Central memory CD4-positive, alpha-beta T cell (primary cell): ENCODE measurements at places on chromosomes 7 and 10.

GRCh38 chr7:44891372-44891771, 6.0 kb upstream of the PURB start:
- DNase-seq: peak; percentile 62

- DNase-seq: no peak
Measured at GRCh38 chr7:47241112-47242065, 340.5 kb downstream of the TNS3 start.

GRCh38 chr7:117225536-117225935, 97.3 kb downstream of the WNT2 start:
- DNase-seq: no peak

DNA sequence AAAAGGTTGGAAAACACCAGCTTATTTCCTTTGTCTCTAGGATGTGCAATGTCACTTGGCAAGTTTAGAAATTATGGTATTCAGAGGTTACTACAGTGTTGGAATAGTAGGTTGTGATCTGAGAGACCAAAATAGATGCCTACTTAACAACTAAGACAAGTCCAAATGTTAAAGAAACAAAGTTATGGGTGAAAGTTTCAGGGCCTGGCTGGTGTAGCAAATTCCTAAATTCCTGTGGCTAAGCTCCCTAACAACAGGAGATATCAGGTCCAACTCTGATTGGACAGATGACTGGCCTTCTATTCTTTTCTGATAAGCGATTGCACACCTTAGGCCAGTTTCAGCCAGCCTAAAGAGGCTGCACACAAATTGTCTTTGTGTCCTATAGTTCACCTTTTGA, 873.5 kb downstream of the REEP3 start:
- no peak for DNase-seq

DNA sequence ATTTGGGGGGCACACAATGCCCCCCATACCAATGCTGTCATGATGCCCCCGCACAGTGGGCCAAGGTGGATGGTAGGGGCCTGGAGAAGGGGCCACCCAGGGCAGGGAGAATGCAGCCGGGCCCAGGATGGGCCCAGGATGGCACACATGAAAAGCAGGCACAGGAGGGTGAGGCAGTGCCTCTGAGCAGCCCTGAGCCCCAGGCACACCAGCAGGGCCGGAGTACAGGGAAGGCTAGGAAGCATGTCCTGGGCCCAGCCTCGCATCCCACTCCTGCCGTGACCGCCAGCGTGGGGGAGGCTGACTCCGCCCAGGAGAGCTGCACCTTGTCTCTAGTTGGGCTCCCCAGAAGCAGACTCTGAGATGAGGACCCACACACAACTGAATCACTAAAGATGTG, 59.3 kb upstream of the TMEM72 start:
- DNase-seq: no peak

- DNase-seq: no peak
Measured at GRCh38 chr7:151809146-151809863, 67.6 kb downstream of the PRKAG2 start.

DNA sequence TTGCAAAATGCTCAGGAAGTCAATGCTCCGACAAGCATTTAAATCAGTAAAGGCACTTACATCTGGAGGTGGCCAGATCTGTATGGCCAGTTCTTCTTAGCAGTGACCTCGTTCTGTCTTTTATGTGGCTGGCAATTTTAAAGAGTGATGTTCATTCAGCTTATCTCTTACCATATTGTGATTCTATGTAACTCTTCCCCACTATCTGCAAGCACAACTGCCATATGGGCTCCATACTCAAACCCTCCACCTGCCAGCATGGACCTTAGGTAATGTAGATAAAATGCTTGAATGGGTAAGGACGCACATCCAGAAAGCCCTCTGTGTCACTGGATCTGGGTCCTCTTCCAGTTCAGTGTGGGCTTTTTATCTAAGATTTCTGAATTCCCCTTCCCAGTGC, 42.4 kb upstream of the STK17A start:
- no peak for DNase-seq

DNA sequence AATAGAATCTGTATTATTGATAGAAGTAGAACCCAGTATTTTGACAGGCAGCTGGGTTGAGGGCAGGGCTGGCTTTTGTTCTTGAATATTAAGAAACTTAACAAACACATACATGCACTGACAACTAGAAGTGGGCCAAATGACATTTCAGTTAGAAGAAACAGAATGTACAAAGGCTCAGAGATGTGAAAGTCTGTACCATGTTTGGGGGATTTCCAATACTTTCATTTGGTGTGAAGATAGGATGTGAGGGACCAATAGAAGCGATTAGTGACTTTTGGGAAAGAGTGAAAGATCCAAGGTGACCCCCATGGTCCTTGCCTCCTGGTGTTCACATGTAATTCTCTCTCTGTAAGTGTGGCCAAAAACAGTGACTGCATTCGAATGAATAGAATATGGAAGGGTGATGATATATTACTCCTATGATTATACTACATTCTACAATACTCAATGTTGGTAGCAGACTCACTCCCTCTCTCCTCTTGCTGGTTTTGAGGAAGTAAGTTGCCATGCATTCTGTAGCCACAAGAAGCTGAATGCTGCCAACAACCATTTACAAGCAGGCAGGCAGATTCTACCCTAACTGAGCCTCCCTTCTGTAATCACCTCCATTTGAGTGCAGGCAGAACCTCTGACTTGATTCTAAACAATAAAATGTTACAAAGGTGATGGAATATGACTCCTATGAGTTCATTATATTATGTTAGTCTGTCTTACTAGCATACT, 151.4 kb downstream of the TMEM168 start:
- DNase-seq: no peak

DNA sequence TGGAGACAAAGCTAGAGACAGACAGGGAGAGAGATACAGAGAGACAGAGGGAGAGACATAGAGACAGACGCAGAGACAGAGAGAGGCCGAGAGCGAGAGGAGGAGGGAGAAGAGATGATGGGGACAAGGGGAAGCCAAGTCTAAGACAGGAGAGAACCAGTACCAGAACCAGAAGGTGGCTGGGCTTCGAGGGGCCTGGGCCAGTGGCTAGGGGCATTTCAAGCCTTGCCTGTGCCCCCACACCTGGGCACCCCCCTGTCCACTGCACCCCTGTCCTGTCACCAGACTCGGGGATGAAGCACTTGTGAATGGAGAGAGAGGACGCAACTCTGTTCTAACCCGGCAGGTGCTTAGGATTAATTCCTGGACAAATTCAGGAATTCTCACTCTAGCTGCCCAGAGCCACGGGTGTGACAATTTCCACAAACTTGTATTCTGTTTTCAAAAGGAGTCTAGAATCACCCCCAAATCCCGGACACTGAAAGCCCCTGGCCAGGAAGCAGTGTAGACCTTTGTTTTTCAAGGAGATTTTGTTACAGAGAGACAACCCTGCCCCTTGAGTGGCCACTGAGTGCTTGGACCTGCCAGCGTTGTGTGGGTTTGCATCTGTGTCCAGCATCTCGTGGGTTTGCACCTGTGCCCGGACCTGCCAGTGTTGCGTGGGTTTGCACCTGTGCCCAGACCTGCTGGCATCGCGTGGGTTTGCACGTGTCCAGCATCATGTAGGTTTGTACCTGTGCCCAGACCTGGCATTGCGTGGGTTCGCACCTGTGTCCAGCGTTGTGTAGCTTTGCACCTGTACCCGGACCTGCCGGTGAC, 157.3 kb downstream of the WDR37 start:
- no peak for DNase-seq

GRCh38 chr10:7401782-7402181, 9.1 kb downstream of the SFMBT2 start:
- DNase-seq: no peak

DNA sequence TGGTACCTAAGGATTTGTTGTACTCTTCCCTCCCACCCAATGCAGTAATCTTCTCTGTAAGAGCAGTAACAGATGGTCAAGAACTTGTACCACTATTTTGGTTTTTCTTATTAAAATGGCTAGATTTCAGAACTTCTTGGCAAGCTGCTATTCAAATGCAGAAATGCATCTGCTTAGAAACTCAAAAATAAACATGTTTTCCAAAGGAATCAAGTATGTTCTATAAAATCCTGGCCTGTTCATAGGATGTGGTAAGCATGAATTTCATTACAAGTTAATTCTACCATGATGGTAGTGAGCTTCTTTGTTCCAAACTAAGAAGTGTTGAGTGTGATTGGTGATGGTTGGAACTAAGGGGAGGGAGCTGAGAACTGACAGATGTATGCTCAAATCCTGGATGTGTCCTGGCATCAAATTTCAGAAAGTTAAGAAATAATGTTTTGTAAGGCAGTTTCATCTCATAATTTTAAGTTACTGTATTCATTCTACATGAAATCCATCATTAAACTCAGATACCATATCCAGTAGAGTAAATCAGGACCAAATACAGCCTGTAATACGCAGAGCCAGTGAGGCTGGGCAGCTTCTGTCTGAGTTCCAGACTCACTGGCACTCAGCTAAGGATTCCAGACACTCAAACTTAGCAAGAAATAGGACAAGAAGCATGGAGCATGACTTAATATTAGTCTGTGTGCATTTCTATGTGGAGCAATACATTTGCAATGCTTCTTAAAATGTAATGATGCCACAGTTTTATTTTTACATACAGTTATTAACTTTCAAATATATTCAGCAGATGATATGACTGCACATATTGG, 119.6 kb downstream of the TES start:
- DNase-seq: no peak

DNA sequence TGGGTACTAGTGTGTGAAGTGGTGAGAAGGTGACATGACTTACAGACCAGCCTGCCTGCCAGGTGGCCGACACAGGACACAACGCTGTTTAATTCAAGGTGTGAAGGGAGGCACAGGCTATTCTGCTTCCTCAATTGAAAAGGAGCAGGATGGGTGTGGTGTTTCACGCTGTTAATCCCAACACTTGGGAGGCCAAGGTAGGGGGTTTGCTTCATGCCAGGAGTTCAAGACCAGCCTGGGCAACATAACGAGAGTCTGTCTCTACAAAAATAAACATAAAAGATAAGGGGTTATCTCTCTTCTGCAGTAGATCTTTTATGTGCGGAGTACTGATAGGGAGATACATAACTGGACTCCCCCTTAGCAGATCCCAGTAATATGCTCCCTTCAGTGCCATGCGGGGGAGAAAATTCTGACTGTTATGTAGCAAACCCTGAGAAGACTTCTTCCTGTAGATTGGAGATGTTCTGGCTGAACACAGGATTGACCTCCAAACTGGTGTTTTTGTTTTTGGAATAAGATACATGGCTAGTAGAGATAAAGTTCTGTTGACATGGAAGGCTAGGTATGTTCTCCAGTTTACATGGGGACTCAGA, 63.2 kb downstream of the CCNY start:
- DNase-seq: no peak

DNA sequence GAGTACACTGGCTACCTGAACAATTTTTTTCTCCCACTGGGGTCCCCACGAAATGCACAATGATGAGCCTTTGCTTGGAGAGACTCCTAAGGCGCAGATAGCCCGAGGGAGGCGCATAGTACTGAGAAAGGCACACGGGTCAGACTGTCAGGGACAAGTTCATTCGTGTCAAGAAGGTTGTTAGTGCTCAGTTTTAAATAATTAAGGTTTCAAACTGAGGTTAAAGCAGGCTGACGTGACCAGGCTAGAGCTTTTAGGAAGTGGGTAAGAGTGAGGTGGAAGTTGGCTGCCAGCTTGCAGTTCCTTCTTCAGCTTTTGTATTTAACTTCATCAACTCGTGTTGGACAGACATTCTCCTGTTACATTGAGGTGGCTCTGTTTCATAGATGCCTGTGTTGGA, 31.6 kb downstream of the RBM33 start:
- DNase-seq: no peak

DNA sequence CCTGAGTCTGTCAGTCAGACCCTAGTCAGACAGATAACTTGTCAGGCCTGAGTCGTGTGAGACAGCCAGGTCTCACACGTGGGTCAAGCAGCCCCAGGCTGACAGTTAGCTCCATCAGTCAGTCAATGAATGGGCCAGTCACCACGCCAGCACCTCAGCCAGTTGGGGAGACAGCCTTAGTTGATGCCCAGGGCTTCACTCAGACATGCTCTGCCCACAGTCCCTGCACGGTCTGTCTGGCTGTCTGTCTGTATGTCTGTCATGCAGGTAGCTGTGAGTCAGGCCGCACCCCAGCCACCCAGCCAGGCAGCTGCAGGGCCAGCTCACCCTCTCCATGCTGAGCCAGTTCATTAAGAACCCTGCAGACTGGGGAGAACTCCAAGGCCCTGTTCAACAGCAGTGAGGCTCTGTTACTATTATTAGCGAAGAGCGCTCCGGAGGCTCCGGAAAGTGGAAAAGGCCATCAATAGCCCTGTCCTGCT, 141.1 kb upstream of the PCBD1 start:
- DNase-seq: no peak

DNA sequence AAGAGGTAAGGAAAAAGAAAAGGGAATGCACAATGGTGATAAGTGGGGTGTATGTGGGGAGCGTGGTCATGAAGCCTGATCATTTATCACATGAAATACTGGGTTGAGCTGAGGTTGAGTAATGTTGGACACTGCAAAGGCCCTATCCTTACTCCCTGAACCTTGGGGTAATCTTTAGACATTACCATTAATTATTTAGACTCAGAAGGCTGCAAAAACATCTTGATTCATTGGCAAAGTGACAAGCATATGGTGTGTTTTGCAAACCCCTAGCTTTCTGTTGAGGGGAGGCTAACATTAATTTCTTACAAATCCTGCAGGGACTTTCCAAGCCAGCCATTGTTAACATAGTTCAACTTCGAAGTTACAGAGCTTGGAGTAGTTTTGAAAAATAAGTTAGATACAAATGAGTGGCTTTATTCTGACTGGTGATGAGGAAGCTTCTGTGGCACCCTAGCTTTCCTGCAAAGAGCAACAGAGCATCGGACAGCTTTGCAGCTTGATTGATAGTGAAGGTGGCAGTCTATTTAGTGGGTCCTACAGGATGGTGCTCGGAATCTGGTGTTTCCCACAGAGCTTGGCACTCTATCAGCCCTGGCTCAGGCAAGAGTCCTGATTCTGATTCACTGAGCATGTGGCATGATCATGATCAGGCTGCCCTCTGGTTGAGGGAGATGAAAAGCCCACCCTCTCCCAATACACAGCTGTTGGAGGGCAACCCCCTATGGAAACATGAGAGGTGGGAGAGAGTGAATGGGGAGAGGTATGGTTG, 153.7 kb upstream of the NPVF start:
- DNase-seq: no peak

GRCh38 chr7:8254215-8254614, 7.8 kb downstream of the ICA1 start:
- no peak for DNase-seq

GRCh38 chr10:77392236-77392721, 245.3 kb downstream of the KCNMA1 start:
- no peak for DNase-seq

DNA sequence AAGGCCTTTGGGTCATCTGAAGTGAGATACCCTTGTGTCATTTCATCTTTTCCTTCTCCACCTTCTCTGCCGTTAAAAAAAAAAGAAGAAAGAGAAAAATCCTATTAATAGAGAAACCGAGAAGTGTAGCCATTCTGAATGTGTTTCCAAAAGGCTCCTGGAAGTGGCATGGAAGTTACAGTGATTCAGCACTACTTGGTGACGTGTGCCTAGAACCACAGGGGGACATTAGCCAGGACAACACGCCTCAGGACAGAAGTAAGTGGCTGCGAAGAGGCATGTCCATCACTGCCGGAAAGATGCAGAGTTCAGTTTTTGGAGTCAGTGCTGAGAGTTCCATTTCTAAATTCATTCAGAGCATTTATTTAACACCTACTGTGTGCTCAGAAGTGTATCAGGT, 6.3 kb downstream of the HTRA1 start:
- no peak for DNase-seq
